ENCODE measurements at places on chromosomes 12 and 14.

GRCh38 chr12:25623816-25624215, 70.7 kb upstream of the LMNTD1 start:
- no peak for DNase-seq

DNA sequence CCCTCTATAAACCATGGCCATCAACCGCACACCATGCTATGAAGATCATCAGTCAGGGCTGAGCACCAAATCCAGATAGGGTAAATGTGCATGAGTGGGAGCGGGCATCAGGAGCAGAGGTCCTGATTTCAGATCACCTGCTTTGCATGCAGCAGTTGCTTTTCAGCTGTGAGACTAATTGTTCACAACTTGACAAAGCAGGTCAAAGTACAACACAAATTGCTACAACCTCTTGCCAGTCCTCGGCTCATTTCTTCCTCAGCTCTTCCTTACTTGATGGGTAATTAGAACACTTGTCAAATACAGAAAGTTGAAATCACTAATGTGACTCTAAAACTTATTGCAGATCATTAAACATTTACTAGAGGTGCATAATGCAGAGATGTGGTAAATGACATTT, 171.6 kb downstream of the PPM1H start:
- DNase-seq: no peak

DNA sequence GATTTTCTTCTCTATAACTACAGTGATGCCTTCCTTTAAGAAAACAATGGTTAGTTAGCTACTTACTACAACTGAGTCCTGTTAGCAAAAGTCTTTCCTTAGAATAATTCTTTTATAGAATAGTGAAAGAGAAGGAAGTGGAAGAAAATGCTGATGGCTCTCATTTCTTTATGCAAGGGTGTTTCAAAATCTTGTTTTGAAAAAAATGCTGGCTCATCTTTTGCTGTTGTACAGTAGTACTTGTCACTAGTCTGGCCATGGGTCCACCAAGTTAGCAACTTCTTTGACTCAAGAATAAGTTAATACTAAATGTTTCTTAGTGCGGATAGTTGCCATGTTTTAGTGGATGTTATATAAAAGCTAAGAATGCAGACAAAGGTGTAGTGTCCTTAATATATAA, 225.4 kb downstream of the PTPRO start:
- DNase-seq: no peak

DNA sequence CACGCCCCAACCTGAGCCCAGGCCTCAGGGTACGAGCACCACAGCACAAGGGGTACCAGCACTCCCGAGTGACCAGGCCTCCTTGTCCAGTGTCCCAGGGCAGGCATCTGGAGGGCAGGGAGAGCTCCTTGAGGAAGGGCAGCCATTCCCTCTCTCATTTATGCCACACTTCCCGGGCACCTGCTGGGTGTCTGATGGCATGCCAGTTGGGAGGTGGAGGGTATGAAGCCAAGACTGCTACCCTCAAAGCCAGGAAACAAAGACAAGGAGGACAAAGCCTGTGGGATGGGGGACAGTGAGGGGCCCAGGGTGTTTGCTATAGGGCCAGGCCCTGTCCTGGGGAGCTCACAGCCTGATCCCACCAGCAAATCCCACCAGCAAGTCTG, 45.6 kb downstream of the CCDC88C start:
- DNase-seq: no peak

- no peak for DNase-seq
Observed at GRCh38 chr12:25119020-25119419, 75.9 kb downstream of the DNAI7 start.
